ENCODE measurements at places on chromosomes 3 and 15.

- DNase-seq = no peak
Observed at GRCh38 chr15:63023351-63023945, 19.1 kb upstream of the TPM1 start.

- DNase-seq = no peak
Observed at GRCh38 chr3:46926039-46926438, 48.5 kb downstream of the PTH1R start.

- peak; percentile 7 for DNase-seq
Observed at GRCh38 chr15:67030036-67030762, 35.2 kb upstream of the SMAD3 start.

DNA sequence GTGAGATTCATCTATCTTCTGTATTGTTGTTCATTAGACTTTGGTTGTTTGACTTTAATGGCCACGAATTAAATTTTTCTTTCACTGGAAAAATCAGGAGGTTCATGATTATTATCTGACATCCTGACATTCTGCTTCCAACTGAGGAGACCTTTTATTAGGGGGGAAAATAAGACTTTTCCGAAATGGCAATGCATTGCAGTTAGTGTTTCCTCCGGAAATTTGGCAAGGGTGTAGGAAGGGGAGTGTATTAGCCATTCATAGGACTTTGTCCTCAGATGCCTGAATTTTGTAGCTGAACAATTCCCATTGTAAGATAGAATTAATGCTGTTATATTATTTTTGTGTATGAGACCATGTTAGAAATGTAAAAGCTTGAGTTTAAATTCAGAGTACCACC, 450.6 kb upstream of the TGFBR2 start:
- DNase-seq = no peak

GRCh38 chr3:195307711-195308110, 36.8 kb upstream of the XXYLT1 start:
- DNase-seq = no peak

GRCh38 chr3:186596568-186597287, 16.1 kb upstream of the AHSG start:
- no peak for DNase-seq

GRCh38 chr3:171528102-171528501, 67.9 kb upstream of the TNIK start:
- DNase-seq = no peak

GRCh38 chr3:47658444-47658843, 79.8 kb upstream of the CSPG5 start:
- no peak for DNase-seq

- no peak for DNase-seq
Observed at GRCh38 chr15:35973029-35973428, 427.1 kb upstream of the DPH6 start.

GRCh38 chr15:90994059-90994416, 297 bp downstream of the PRC1 start:
- peak; percentile 47 for DNase-seq

DNA sequence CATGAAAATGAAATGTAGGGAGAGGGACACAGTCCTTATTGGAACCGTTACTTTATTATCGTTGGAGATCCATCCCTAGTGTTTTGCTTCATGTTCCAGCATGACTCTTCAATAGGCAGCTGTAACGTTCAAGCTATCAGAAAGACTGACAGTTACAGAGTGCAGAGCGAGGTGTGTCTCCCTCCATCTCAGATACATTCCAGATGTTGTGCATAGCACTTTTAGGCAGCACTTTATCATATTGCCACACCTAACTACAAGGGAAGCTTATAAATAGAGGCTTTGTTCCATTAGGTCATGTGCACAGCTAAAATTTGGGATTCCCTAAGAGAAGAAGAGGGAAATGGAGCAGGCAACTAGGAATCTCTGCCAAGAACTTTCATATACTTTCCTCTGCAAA, 1009.6 kb downstream of the ROBO2 start:
- no peak for DNase-seq

DNA sequence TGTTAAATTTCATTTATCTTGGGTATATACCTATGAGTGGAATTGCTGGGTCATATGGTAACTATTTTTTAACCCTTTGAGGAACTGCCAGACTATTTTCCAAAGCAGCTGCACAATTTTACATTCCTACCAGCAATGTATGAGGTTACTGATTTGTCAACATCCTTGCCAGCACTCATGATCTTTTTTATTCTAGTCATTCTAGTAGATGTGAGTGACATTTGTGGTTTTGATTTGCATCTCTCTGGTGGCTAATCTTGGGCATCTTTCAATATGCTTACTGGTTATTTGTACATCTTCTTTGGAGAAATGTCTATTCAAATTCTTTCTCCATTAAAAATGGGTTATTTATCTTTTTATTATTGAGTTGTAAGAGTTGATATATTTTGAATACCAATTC, 21.3 kb upstream of the LRRC58 start:
- DNase-seq = no peak
